Epithelial cell of proximal tubule (primary cell): ENCODE measurements at places on chromosomes 3 and 15.

GRCh38 chr3:49724586-49724985 lies 835 bp upstream of the GMPPB start:
- DNase-seq: no peak

DNA sequence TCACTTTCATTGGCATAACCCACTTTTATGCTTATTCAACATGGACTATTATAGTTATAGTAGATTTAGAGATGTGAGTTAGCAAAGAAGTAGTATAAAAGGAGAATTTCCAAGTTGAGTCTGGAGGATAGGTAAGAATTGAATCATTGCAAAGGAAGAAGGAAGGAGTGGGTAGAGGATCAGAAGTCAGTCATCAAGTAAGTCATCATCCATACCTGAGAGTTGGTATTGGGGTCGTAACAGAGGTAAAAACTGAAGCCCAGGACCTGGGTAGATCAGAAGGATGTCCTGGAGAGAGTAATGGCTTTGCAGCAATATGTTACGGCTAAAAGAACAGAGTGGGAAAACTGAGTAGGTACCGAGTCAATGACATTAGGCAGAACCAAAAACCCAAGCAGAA lies 265.7 kb downstream of the SUCLG2 start:
- no peak for DNase-seq

- no peak for DNase-seq
These were observed 21.8 kb downstream of the RBPMS2 start for GRCh38 chr15:64753480-64754185.

DNA sequence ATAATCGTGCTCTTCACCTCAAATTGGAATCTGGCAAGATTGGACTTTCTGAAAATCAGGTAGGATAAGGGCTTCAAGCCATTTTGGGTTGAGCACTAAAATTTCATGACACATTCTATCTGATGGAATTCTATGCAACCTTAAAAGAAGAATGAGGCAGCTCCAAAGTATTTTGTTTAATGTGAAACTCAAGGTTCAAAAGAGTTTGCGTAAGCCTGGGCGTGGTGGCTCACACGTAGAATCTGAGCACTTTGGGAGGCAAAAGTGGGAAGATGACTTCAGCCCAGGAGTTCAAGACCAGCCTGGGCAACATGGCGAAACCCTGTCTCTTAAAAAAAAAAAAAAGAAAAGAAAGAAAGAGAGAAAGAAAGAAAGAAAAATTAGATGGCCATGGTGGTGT lies 3.6 kb upstream of the PLA1A start:
- DNase-seq: no peak

DNA sequence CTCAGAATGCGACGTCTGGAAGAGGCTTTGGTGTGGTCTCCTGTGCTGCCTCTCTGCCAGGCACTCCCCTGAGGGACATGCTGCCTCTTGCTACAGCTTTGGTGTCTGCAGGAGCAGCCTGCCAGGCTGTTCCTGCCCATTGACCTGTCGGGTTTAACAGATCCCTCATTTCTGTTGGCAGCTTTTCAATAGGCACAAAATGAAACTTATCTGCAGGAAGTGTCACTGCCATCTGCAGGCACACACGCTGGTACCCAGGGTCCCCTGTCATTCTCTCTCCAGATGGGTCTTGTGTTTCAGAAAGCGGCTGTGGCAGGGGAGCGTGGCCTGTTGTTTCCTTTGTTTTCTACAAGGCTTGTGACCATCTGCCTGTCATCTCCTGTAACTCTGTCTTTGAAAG lies 328.3 kb upstream of the CHRM5 start:
- DNase-seq: no peak

DNA sequence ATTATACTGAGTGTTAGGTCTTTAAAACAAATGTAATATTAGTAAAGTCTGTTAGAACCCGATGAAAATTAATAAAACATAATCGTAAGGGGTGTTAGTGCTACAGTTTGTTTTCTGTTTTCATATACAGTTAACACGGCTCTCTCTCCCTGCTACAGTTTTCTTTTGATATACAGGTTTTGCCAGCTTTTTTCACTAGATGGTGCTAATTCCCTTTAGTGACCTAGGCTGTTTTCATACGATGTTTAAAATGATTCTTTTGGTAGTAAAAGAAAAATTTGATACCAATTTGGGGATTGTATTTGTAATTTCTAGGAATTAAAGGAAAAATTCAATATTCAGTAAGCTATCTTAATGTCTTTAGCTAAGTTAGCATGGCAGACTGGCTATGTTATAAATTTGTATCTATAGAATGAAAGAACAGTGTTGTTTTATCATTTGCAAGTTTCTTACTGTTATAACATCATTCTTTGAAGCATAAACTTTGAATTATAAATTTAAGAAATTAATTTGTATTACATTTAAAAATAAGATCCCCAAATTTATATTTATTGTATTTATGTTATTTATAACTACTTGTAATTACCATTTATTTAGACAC lies 11.5 kb downstream of the APH1B start:
- DNase-seq: no peak

- no peak for DNase-seq
These were observed 51.0 kb downstream of the DPPA2 start for GRCh38 chr3:109265295-109265694.

DNA sequence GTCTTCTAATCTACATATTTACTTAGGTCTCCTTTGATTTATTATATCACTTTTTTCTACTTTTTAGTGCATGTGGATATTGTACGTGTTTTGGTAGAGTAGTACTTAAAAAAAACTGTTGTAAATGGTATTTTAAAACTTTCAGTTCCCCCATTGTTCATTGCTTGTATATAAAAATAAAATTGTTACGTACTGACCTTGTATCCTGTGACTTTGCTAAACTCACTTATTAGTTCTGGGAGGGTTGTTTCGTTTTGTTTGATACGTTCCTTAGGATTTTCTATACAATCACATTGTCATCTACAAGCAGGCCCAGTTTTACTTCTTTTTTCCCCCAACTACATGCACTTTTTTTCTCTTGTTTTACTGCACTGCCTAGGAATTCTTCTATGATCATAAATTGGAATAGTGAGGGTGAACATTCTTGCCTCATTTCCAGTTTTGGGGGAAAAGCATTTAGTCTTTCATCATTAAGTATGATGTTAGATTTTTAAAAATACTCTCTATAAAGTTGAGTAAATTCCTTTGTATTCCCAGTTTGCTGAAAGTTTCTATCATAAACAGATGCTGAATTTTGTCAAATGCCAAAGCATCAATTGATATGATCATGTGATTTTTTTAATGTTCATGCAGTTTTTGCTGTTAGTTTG lies 33.5 kb upstream of the ACKR4 start:
- DNase-seq: no peak

DNA sequence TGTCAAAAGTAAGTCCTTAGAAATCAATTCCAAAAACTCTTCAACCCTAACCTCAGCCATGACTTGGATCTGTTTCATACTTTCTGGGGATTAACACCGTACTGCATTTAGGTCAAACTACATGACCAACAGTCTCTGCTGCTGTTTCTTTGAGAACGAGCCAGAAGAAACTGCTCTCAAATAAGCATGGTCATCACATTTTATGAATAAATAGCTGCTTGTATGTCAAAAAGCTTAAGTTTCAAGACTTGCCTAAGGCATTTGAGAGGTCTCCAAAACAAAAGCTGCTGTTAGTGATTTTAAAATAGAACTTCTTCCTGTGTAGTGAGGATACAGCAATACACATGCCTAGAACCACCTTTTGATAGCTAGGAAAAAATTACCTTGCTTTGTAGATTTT lies 166.3 kb upstream of the CHRM5 start:
- no peak for DNase-seq

GRCh38 chr3:124770336-124771082 lies 40.3 kb downstream of the UMPS start:
- DNase-seq: no peak

DNA sequence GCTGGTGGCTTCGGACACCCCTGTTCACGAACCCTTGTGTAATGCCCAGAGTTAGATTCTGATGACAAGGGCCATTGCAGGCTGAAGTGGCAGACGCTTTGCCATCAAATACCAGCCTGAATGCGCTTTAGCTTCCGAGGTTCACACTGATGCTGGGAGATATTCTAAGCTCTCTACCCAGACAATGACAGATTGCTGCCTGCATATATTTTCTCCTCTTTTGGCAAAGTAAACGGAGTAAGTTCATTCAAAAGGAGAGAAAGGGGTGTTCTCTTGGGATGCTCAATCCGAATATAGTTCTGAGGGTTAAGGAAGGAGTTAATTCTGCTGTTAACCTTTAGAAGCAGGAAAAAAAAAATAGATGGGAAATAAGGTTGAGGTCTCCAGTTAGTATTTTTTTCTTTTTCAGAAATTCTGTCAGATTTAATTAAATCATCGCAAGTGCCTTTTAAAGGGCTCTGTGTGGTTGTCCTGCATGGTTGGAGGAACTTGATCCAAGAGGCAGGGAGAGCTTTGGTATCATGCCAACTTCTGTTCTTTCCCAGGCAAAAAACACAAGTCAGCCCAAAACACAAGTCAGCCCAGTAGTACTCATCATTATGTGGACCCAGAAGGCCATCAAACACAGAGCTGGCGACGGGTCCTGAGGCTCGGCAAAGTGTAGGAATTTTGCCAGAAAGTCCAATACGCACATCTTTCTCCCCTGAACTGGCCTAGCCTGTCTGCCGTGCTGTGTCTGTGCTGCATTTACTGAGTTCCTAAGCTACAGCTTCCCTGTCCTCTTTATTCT lies 70.9 kb upstream of the ST8SIA2 start:
- DNase-seq: no peak

GRCh38 chr3:136818769-136819391 lies at the start of gene SLC35G2:
SLC35G2 (plus strand) TSS chr3:136819126; CDS start chr3:136854461, 35,335 bp downstream.
- DNase-seq: no peak

GRCh38 chr3:87361956-87362355 lies 85.6 kb upstream of the POU1F1 start:
- no peak for DNase-seq

DNA sequence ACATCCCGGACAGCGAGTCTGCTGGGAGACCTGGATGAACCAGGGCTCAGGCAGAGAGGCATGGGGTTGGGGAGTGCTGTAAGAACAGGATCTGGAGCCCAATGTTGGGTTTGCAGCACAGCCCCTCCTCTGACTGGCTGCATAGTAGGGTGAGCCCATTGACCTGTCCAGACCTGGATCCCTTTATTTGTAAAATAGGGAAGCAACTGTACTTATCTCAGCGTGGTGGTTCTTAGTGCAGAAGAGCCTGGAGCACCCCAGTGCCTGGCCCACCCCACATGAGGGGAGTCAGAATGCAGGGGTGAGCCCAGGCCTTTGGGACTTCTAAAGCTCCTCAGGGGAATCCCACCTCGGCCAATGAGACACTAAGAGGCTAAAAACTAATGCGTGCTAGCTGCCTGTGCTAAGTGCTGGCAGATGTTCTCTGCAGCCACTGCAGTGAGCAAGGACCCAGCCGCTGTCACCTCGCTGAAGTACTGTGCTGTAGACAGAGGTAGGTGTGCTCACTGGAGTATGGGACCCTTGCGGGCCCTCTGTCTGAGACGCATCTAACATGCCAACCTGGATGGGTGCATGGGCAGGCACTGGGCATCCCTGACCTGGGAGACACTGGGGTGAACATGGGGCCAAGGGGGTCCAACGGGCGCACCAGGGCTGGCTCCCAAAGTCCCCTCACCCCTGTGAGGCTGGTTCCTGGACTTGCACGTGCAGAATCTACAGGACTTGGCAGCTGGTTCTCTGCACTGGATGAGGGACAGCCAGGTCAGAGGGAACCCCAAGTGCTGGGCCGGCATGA lies 95.6 kb downstream of the ATP10A start:
- DNase-seq: no peak
